IMR-90 (cell line): ENCODE measurements at places on chromosomes 13 and 19. TPM values are rescaled to one million over a fixed set of nuclear protein-coding genes. Genes with fewer than 3 reads are reported as not detected.

Gene NPAS1
- 0.36 and 0.56 TPM in 2 replicates for total RNA-seq

Gene CABP5
- not detected in 2 replicates for total RNA-seq

Gene FUZ
- total RNA-seq, result 10.6 and 14.3 TPM in 2 replicates

Gene SBSN
- 0.56 and 0.72 TPM in 2 replicates for total RNA-seq

Gene DNMT1
- 26.2 and 40.3 TPM in 2 replicates for total RNA-seq
